ENCODE measurements at places on chromosomes 3 and 15. TPM values are rescaled to one million over a fixed set of nuclear protein-coding genes. Genes with fewer than 3 reads are reported as not detected.

Gene PLS1
- total RNA-seq = 0.26 TPM

Gene IL5RA
- total RNA-seq = 0.64 TPM

Gene GOLGA8G
- total RNA-seq = not detected

DNA sequence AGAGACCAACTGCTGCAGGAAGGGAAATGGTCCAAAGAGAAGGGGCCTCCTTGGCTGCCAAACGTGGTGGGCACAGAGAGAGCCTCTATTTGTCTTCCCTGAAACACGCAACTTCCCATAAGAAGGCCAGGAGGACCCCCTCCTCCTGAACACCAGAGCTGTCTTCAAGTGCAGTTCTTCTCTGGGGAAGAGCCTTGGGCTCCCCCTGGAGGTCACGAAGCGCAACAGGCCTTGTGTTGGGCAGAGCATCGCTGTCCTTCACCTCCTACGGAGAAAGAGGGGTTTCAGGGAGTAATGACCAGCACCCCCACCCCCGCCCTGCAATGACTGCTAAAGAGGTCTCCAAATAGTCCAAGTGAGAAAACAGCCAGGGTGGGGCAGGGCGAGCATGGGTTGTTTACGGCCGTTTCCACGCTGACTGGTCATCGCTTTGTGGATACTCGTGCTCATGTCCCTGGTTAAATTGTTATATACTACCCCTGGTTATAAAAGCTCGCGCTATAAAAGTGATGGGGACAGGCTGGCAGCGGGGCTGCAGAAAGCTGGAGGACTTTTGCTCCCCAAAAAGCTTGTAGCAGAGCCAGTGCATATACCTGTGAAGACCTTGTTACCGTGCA lies 397.5 kb upstream of the ATP10A start:
- H3K27me3 ChIP-seq = no peaks in the 10 kb centered on the region
- H3K4me1 ChIP-seq = no peaks in the 10 kb centered on the region
- no peak overlapping the region for H3K4me3 ChIP-seq
- no peaks in the 10 kb centered on the region for H3K36me3 ChIP-seq
- no peak for DNase-seq

DNA sequence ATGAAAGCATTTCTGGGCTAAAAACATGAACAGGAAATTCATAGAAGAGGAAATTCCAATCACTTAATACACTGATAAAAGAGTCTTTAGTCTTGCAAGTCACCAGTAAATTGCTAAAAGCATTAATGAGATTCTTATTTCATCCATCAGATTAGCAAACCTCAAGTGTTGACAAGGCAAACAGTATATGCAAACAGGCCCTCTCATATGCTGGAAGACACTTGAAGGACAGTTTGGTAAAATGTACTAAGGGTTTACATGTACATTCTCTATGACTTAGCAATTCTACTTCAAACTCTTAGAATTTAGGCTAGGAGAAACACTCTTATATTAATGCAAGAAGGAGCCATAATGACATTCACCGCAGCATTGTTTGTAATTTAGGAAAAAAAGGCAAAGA lies 586.1 kb upstream of the GBE1 start:
- DNase-seq = no peak
- H3K27ac ChIP-seq = no peak overlapping the region
- H3K36me3 ChIP-seq = no peaks in the 10 kb centered on the region
- H3K4me3 ChIP-seq = no peak overlapping the region

DNA sequence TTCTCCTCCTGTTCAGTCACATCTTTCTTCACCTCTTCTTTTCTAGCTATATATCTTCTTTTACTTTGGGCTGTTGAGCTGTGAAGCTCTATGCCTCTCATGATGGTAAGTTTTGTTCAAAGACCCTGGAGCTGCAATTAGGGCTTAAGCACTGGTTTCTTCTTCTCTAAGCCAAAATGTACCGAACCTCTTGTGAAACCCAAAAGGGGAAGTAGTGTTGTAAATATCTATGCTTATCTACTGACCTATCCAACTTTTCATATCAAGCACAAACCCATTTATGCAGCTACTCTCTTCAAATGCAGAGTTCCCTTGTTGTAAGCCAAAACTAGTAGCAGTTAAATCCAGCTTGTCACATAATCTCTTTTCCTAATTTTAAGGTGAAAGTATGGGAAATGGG lies 123.6 kb upstream of the CD96 start:
- no peaks in the 10 kb centered on the region for H3K27me3 ChIP-seq
- DNase-seq = no peak
- no peak overlapping the region for H3K4me3 ChIP-seq
- H3K4me1 ChIP-seq = no peaks in the 10 kb centered on the region
- H3K36me3 ChIP-seq = no peaks in the 10 kb centered on the region

GRCh38 chr15:41561104-41561776 lies 2.2 kb downstream of the TYRO3 start:
- no peaks in the 10 kb centered on the region for H3K27me3 ChIP-seq
- H3K4me1 ChIP-seq = peaks cover 12% of the 10 kb centered on the region
- H3K4me3 ChIP-seq = no peak overlapping the region

Gene BSN
- total RNA-seq = 0.69 TPM

- DNase-seq = peak; percentile 80
- no peaks in the 10 kb centered on the region for H3K27me3 ChIP-seq
- H3K4me1 ChIP-seq = peaks cover 9% of the 10 kb centered on the region
Measured at GRCh38 chr3:42032693-42033349, 58.3 kb upstream of the TRAK1 start.

DNA sequence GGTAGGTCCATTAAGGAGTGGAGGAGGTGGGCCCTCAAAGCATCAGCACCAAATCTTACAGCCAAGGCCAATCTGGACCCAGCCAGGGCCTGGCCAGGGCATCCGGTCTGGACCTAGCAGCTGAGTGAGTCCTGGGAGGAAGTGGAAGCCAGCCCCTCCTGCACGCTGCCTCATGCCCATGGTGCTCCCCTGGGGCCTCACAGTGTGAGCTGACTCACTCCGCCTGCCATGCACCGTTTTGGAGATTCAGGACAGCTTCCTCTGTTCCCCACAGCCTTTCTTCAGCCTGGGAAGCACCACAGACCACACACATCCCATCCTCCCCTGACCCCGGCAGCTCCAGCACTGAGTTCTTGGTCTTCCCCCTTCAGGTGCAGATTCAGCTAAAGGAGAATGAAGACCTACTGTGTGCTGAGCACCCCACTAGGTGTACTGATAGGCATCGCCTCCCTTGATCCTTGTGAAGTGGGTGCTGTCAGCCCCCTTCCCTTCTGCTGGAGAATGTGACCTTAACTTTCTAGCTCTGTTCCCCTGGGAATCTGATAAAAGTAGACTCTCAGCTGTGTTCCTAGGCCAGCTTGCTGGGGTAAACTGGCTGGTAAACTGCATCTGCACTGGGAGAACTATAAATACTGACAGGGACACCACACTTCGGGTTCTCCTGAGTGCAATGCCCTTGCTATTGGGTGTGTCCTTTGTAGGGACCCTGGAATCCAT lies 36.8 kb upstream of the SEC13 start:
- no peaks in the 10 kb centered on the region for H3K36me3 ChIP-seq
- no peak for DNase-seq
- no peak overlapping the region for H3K4me3 ChIP-seq
- H3K27ac ChIP-seq = no peak overlapping the region

- no peak overlapping the region for H3K27ac ChIP-seq
- no peaks in the 10 kb centered on the region for H3K36me3 ChIP-seq
- no peak overlapping the region for H3K4me3 ChIP-seq
- H3K4me1 ChIP-seq = no peaks in the 10 kb centered on the region
- DNase-seq = no peak
- H3K27me3 ChIP-seq = no peaks in the 10 kb centered on the region
Measured at GRCh38 chr3:69540706-69541581, 155.1 kb upstream of the FRMD4B start.

GRCh38 chr3:175432376-175433025 lies 573.4 kb downstream of the NAALADL2 start:
- no peaks in the 10 kb centered on the region for H3K4me1 ChIP-seq
- H3K27me3 ChIP-seq = no peaks in the 10 kb centered on the region
- no peak overlapping the region for H3K4me3 ChIP-seq
- peak overlapping the region; percentile 43 for H3K27ac ChIP-seq
- no peak for DNase-seq
- no peaks in the 10 kb centered on the region for H3K36me3 ChIP-seq

Gene IL17RB
- not detected for total RNA-seq

- no peak for DNase-seq
- H3K27me3 ChIP-seq = no peaks in the 10 kb centered on the region
- no peak overlapping the region for H3K4me3 ChIP-seq
- no peaks in the 10 kb centered on the region for H3K36me3 ChIP-seq
Measured at GRCh38 chr15:23750179-23750578, 63.1 kb upstream of the NDN start.

- no peaks in the 10 kb centered on the region for H3K4me1 ChIP-seq
- H3K27ac ChIP-seq = peak overlapping the region; percentile 92
- H3K27me3 ChIP-seq = no peaks in the 10 kb centered on the region
Measured at GRCh38 chr3:179071027-179071322, 634 bp downstream of the ZMAT3 start.

Gene FSIP1
- total RNA-seq = 4.3 TPM

Gene FMN1
- 3.8 TPM for total RNA-seq

DNA sequence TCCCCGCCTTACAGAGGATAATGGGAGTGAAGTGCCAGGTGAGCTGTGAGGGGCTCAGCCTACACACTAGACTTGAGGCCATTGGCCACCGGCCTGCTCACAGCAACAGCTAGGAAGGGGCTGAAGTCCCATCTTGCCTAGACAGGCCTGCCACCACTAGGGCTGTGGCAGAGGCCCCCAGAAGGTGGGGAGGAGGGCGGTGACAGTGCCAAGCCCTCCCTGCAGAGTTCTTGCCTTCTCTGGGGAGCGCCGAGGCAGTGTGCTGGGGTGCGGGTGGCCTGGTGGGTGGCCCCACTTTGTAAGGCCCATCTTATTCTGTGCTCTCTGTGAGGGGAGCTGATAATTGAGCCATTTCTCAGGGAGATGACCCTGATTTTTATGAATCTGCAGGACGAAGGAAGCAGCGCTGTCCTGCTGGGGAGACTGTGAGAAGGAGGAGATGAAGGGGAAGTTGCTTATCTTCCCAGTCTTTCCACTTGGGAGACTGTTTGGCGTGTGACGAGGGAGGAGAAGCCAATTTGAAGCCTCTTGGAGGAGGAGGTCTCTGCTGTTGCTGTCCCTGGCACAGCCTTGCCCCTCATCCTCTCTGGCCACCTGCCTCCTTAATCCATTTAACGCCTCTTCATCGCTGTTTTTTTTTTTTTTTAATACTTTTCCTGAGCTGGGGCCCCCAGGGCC lies 104.3 kb downstream of the LINGO1 start:
- no peak overlapping the region for H3K4me3 ChIP-seq
- DNase-seq = no peak
- H3K27ac ChIP-seq = no peak overlapping the region
- H3K27me3 ChIP-seq = no peaks in the 10 kb centered on the region
- no peaks in the 10 kb centered on the region for H3K4me1 ChIP-seq

DNA sequence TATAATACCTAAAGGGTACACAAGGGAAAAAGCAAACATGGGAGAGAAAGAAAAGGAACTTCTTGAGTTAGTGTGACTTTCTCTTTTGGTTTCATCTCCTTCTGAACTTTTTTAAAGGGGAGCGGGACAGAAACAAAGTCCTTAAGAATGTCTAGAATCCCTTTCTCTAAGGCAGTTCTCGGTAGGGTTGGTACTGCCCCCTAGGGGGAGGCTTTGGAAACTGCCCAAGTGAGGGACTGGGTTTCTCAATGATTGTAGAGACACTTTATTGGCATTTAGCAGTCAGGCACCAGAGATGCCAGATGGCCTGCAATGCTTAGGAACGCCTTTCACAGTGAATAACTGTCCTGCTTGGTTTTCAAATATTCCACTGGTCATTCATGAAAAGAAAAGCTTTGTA lies 172.7 kb downstream of the WDR72 start:
- no peaks in the 10 kb centered on the region for H3K36me3 ChIP-seq
- H3K4me3 ChIP-seq = no peak overlapping the region
- no peak for DNase-seq
- no peaks in the 10 kb centered on the region for H3K4me1 ChIP-seq

DNA sequence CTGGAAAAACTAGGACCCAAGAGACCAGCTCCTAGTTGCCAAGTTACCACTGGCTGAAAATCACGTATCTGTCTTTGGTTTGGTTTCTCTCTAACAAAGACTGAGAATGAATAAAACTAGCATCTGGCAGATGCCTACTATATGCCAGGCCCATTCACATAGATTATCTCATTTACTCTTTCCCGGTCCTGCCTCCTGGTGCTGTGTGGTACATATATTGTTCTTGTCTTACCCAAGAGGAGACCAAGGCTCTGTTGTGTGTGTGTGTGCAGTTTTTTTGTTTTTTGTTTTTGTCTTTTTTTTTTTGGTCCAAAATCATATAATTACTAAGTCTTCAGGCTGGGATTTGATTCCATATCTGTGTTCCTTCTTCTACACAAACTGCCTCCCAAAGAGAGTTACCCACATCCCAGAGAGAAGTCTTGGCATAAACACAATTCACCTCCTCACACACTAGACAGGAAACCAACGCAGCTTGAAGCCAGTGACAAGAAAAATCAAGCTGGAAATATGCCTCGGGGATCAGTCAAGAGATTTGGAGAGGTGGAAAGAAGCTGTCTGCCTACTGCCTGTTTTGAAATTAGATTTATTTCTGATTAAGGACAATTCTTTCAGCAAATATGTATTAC lies 891 bp downstream of the AHSG start:
- H3K27ac ChIP-seq = no peak overlapping the region
- DNase-seq = no peak
- no peaks in the 10 kb centered on the region for H3K4me1 ChIP-seq
- H3K36me3 ChIP-seq = no peaks in the 10 kb centered on the region

- no peak overlapping the region for H3K4me3 ChIP-seq
- DNase-seq = no peak
- H3K27ac ChIP-seq = no peak overlapping the region
- no peaks in the 10 kb centered on the region for H3K27me3 ChIP-seq
Measured at GRCh38 chr3:152915695-152916094, 80.8 kb downstream of the P2RY1 start.

DNA sequence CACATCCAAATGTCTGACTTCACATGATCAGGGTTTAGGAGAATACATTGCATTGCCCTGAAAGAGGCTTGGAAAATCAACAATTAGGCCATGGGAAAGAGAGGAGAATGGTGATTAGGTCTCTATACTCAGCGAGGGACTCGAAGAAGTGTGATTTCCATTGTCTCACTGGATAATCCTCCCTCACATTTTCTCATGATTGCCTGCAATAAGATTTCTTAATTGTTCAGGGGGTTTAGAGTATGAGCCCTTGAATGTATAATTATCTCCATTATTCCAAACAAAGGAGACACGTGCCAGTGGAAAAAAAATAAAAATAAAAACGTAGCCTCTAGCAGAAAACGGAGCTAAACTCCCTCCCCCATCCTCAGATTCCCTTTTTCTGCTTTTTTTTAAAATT lies 173.2 kb downstream of the TPRG1 start:
- no peaks in the 10 kb centered on the region for H3K4me1 ChIP-seq
- no peak overlapping the region for H3K4me3 ChIP-seq
- no peaks in the 10 kb centered on the region for H3K36me3 ChIP-seq

Data from uterus (tissue), 4 donors.